ENCODE measurements at places on chromosomes 5 and 9. TPM values are rescaled to one million over a fixed set of nuclear protein-coding genes. Genes with fewer than 3 reads are reported as not detected.

The PCDHAC1 gene
- not detected for total RNA-seq

The PTPRD gene
- 18.4 TPM for total RNA-seq

The AMACR gene
- total RNA-seq: 5.7 TPM

The NPR3 gene
- 10.8 TPM for total RNA-seq

The CFAP90 gene
- total RNA-seq: not detected

The ADAMTSL1 gene
- 134 TPM for total RNA-seq

The TPRN gene
- total RNA-seq: 11.9 TPM

The PCDHGA5 gene
- total RNA-seq: 0.73 TPM

The GRIA1 gene
- under 0.01 TPM for total RNA-seq

The RNF183 gene
- total RNA-seq: under 0.01 TPM

The IFNA16 gene
- total RNA-seq: not detected

The GFPT2 gene
- total RNA-seq: 147 TPM

The TTF1 gene
- 5.5 TPM for total RNA-seq

The PCDHA6 gene
- total RNA-seq: under 0.01 TPM

The SLC4A9 gene
- total RNA-seq: not detected

The DNAI1 gene
- total RNA-seq: 0.20 TPM

The BHMT gene
- not detected for total RNA-seq

The CD14 gene
- total RNA-seq: 0.98 TPM

The DNAH5 gene
- 0.39 TPM for total RNA-seq

The ARID3C gene
- under 0.01 TPM for total RNA-seq

The RAB3C gene
- not detected for total RNA-seq

The RAB24 gene
- 9.9 TPM for total RNA-seq

The OLFM1 gene
- total RNA-seq: 6.5 TPM

The UBAC1 gene
- total RNA-seq: 29.1 TPM

The CKMT2 gene
- 0.78 TPM for total RNA-seq

The NEURL1B gene
- 0.20 TPM for total RNA-seq

The GPR150 gene
- total RNA-seq: 0.20 TPM

The PCDHB8 gene
- under 0.01 TPM for total RNA-seq

The WNK2 gene
- not detected for total RNA-seq

The TICAM2 gene
- 6.2 TPM for total RNA-seq

The PFN3 gene
- total RNA-seq: 1.1 TPM

The PCDH1 gene
- not detected for total RNA-seq

Measured in subcutaneous preadipocyte (primary cell).